ENCODE measurements at places on chromosomes 16 and 17. TPM values are rescaled to one million over a fixed set of nuclear protein-coding genes. Genes with fewer than 3 reads are reported as not detected.

The HIC1 gene
- 10.4 TPM for total RNA-seq

DNA sequence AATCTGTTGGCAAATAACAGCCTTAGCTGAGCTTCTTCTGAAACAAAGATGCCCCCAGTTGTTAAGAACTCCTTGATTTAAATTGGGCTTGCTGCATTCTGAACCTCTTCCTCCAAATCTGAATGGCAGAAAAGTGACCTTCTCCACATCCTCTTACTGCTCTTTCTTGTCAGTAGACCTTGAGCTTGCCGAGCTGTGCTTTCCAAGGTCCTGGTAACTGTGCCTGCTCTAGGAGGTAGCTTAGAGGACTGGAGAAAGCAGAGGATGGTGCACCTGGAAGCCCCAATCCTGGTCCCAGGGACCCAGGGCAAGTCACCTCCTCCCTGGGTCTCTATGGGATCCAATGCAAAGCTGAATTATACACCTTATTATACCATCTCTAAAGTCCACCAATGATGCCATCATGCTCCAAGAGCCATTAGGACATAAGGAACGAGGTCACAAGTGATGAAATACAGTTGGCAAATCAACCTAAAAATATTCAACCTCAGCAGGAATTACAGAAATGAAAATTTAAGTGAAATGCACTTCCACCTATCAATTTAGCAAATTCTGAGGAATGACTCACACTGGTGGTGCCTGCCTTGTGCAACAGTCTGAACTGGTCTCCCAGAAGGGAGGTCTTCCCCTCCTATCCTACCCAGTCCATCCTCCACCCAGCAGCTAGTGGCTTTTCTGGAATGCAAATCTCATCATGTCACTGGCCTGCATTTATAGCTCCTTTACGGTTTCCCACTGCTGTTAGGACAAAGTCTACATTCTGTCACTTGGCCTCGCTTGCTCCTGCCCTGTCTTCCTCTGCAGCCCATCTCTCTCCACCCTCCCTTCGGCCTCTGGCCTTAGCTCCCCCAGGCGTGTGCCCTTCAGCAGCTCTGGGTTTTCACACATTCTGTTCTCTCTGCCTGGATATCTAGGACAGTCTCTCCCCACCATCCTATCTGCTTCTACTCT, 36.6 kb downstream of the TOM1L2 start:
- peak; percentile 75 for DNase-seq
- H3K4me3 ChIP-seq, result no peak overlapping the region
- H3K36me3 ChIP-seq, result no peaks in the 10 kb centered on the region
- no peak overlapping the region for H3K27ac ChIP-seq
- H3K27me3 ChIP-seq, result no peaks in the 10 kb centered on the region

The TPSD1 gene
- total RNA-seq, result not detected

The TBX2 gene
- total RNA-seq, result 1.4 TPM

- no peaks in the 10 kb centered on the region for H3K27me3 ChIP-seq
- H3K4me1 ChIP-seq, result no peaks in the 10 kb centered on the region
- H3K27ac ChIP-seq, result no peak overlapping the region
- no peak for DNase-seq
Measured at GRCh38 chr17:70848785-70849184, 679.5 kb downstream of the KCNJ2 start.

GRCh38 chr17:17402558-17402957, 74.2 kb upstream of the MED9 start:
- no peak for DNase-seq
- no peaks in the 10 kb centered on the region for H3K4me1 ChIP-seq
- no peaks in the 10 kb centered on the region for H3K36me3 ChIP-seq
- no peak overlapping the region for H3K4me3 ChIP-seq
- no peak overlapping the region for H3K27ac ChIP-seq

DNA sequence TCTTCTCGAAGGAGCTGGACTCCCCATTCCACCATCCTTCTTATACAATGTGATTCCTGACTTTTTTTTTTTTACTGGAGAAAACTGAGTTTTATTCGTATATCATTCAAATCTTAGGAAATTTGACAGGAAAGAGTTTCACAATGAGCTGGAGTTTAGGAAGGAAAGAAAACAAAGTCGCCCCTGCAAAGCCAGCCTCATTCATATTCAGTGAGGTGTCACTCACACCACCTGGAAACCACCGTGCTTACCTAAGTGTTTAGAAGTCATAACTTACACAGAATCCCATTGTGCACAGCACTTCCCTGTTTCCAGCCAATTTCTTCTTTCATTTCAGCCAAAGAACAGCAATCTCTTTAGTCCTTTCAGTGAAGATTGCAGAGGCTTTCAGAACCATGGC, 90.3 kb upstream of the CHMP6 start:
- peaks cover 36% of the 10 kb centered on the region for H3K36me3 ChIP-seq
- no peak for DNase-seq
- H3K4me3 ChIP-seq, result no peak overlapping the region
- no peaks in the 10 kb centered on the region for H3K4me1 ChIP-seq

- no peaks in the 10 kb centered on the region for H3K36me3 ChIP-seq
- no peak overlapping the region for H3K4me3 ChIP-seq
- no peaks in the 10 kb centered on the region for H3K27me3 ChIP-seq
- H3K27ac ChIP-seq, result no peak overlapping the region
- H3K4me1 ChIP-seq, result no peaks in the 10 kb centered on the region
Measured at GRCh38 chr16:51543971-51544370, 392.9 kb upstream of the SALL1 start.

- H3K36me3 ChIP-seq, result no peaks in the 10 kb centered on the region
- no peaks in the 10 kb centered on the region for H3K4me1 ChIP-seq
- DNase-seq, result no peak
- H3K4me3 ChIP-seq, result no peak overlapping the region
- H3K27me3 ChIP-seq, result no peaks in the 10 kb centered on the region
Measured at GRCh38 chr17:73760439-73760758, 116.2 kb upstream of the SDK2 start.

GRCh38 chr16:69691980-69692911, 34.1 kb downstream of the NQO1 start:
- peaks cover 46% of the 10 kb centered on the region for H3K36me3 ChIP-seq
- H3K27me3 ChIP-seq, result no peaks in the 10 kb centered on the region
- DNase-seq, result no peak
- peaks cover 14% of the 10 kb centered on the region for H3K4me1 ChIP-seq

All from sigmoid colon (tissue), 7 donors.